ENCODE measurements at places on chromosomes 12 and 14.

DNA sequence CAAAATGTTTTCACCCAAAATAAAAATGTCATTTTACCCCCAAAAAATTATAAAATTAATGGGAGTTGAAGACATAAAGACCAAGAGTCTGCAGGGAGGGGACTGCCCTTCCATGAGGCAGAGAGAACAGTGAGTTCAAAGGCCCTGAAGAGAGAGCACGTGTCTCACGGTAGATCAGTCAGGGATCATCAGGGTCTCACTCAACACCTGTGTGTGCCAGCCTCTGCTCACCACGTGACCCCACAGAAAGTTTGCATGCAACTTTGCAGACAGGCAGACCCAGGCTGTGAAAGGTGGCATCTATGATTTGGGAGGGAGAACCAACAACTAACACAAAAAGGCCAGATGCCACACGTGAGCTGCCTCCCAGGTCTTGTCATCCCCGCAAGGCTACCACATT is 33.1 kb downstream of the CLMN start:
- no peak for DNase-seq

DNA sequence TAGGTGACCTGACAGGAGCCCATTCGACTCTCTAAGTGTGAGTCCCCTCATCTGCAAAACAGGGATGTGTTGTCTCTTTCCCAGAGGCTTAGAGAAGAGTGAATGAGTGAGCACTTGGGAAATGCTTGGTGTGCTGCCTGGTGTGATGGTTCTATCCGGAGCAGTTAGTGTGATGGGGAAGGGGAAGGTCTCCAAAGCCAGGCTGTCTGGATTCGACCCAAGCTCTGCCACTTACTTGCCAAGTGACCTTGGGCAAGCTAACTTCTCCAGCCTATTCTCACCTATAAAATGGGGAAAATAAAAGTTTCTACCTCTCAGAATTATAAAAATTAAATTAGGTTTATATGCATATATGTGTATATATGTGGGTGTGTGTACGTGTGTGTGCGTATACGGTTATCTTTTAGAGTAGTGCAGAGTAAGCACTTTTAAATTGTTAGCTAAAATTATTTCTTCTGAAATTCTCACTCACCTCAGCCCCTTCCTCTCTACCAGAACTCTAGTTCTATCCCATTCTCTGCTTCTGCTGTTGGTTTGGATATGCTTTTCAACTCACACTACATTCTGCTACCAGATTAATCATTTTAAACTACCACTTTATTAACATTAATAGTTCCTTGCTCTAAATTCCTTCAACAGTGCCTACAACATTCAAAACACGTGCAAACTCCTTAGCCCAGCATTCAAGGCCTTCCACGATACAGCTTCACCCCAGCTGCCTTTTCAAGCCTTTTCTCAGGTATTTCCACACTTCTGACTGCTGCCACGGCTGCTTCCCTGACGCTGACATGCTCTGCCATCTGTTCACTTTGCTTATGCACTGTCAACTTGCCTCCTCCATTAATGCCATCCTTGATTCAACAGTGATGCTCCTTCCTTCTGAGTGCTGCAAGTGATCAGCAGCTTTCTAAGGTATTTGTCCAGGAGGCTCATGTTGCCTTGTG is 55.3 kb downstream of the DICER1 start:
- DNase-seq = no peak

- no peak for DNase-seq
Observed at GRCh38 chr14:85423889-85424288, 106.1 kb upstream of the FLRT2 start.

DNA sequence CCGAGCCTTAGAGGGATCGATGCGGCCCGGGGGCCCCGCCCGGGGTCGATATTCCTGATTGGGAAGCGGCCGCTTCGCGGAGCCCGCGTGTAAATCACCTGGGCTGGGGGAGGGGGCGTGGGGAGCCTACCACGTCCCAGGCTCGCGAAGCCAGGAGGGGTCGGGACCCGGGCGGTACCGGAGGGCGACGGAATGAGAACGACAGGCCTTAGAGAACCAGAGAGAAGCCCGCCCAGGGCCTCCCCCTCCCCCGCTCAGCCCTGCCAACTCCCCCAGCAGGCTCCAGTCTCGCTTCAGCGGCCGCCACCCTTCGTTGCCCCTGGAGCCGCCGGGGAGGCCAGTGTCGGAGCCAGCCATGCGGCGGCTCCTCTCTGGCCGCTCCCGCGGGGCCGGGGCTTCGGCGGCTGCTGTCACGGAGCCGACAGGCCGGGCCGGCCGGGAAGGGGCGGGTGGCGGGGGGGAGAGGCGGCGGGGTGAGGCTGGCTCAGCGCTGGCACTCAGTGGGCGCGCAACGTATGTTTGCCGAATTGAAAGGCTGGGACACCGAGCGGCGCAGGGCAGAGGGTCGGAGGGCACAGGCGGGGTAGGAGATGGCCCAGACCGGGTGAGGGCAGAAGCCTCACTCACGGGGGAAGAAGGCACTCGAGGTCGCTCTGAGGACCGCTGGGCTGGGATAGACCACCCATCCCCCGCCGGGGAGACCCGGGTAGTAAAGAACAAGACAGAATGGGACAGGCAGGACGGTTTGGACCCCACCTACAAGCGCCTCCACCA is 1.4 kb upstream of the DNAJC22 start:
- peak; percentile 39 for DNase-seq

DNA sequence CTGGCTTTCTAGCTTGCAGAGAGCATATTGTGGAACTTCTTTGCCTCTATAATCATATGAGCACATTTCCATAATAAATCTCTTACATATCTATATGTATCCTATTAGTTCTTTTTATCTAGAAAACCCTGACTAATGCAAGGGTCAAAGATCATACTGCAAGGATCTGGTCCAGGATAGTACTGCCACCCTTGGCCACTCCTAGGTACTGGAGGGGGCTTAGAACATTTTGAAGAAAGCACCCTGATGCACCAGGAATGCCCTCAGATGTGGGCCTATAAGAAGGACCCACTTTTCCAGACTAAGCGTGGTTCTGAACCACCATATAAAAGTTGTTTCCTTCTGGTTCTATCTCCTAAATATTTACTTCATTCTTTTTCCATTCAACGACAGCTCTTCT is 14.6 kb downstream of the ATXN7L3B start:
- DNase-seq = no peak

DNA sequence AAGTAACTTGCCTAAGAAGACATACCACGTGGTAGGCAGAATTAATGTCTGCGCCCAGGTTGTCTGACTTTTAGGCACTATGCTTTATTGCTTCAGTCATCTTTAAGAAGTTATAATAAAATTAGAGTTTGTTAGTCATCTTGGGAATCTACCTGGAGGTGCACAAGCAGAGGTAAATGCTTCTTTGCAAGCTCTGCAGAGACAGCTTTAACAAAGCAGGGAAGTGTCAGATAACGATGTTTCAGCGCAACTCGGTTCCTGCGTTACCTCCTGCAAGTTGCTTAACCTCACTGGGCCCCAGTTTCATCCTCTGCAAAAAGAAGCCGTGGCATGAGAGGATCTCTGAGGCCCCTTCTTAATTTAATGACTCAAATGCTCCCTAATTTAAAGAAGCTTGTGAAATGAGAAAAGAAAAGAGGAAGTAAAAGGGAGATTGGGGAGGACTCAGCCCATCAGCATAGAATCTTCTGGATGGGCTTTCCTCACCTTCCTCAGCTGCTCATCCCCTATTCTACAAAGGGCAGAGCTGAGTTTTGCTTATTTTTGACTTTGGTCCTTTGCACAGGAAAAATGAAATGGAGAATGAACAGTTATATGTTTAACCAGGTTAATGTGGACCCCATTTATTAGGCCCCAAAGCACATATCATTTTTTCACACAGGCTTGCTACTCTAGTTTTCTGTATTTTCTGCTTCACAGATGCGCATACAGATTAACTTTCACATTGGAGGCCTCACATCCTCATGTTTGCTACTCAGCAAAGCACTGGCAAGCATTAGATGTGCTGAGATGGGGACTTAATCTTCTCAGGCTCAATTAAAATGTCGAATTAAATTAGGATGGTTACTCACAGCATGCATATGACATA is 5.1 kb downstream of the ARHGDIB start:
- no peak for DNase-seq

- no peak for DNase-seq
Observed at GRCh38 chr14:39548358-39548757, 116.1 kb upstream of the FBXO33 start.

- DNase-seq = no peak
Observed at GRCh38 chr14:105074601-105075053, 9.4 kb upstream of the GPR132 start.

DNA sequence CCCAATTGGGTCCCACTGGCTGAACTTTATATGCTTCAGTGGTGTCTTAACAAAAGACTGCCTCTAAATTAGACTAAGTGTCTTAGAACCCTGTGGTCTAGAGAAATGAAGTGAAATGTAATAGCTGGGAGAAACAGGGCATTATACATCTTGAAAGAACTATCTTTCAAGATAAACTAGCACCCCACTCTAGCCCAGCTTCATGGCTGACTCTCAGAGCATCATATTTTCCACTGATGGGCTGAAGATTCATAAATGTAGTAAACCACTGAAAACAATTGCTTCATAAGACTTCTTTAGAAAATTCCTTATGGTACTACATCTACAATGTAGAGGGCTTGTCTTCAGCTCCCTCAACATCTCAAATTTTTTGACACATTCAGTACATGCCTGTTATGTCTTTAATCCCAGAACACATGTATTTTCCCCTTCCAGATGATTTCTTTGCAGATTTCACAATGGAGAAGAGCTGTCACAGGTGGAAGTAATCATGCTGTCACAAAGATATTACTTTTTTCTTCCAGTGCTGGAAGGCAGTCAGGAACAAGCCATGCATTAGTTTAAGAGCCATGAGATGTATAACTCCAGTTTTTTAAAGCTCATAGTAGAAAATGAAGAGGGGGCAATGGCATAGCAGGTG is 48.5 kb downstream of the IFNG-AS1 start:
- DNase-seq = no peak

- DNase-seq = no peak
Observed at GRCh38 chr14:89473989-89474388, 57.0 kb upstream of the FOXN3 start.

GRCh38 chr14:59306775-59307174 is 118.3 kb downstream of the DAAM1 start:
- no peak for DNase-seq

GRCh38 chr14:79783041-79783440 is 428.3 kb downstream of the DIO2 start:
- DNase-seq = no peak

DNA sequence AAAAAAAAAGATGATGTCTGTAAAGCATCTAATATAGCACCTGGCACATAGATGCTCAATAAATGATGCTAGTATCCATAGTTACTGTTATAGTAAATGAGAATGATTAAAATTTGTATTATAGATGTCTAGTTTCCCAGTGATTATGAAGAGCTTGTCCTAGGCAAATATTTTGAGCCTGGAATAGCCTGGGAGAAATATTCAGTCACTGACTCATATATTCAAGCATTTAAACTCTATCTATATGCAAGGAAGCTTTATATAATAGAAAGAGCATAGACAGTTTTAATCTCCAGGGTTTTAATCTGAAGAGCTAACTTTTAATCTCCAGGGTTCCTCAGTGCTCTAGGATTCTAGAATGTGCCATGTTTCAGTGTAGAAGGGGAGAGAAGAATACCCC is 91.5 kb upstream of the VASH1 start:
- no peak for DNase-seq

GRCh38 chr12:95473231-95473883 is 595 bp upstream of the METAP2 start:
- DNase-seq = no peak

DNA sequence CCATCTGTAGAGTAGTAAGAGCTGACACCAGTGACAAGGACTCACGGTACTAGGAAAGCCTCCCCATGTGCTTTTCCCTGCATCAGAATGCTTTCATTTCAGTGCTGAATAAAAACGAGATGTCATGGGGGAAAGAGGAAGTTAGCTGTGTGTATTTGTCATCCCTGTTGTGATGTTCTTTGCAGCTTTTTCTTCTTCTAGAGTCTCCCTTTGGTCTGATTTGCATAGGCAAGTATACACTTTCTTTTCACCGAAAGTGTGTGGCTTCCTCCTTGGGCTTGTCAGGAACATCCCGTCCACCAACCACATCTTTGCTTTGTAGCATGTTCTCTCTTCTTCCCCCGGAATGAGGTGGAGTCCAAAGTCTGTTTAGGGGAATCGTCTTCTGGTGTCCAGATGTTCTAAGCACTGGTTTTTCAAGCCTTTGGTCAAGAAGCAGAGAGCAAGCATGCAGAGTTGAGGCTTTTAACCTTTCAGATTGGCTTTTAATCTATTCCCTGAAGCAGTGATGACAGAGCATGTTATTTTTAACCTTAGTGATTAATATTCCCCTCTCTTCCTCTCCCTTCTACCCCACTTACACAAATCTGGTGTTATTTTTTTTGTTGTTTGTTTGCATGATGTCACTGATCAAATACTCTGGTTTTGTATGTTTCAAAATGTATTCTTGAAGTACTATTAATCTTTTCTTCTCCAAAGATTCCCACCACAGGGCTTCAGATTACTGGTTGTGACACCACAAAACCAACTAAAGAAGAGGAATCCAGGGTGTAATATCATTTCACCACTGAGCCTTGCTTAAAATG is 163.4 kb downstream of the SAMD4A start:
- DNase-seq = no peak

DNA sequence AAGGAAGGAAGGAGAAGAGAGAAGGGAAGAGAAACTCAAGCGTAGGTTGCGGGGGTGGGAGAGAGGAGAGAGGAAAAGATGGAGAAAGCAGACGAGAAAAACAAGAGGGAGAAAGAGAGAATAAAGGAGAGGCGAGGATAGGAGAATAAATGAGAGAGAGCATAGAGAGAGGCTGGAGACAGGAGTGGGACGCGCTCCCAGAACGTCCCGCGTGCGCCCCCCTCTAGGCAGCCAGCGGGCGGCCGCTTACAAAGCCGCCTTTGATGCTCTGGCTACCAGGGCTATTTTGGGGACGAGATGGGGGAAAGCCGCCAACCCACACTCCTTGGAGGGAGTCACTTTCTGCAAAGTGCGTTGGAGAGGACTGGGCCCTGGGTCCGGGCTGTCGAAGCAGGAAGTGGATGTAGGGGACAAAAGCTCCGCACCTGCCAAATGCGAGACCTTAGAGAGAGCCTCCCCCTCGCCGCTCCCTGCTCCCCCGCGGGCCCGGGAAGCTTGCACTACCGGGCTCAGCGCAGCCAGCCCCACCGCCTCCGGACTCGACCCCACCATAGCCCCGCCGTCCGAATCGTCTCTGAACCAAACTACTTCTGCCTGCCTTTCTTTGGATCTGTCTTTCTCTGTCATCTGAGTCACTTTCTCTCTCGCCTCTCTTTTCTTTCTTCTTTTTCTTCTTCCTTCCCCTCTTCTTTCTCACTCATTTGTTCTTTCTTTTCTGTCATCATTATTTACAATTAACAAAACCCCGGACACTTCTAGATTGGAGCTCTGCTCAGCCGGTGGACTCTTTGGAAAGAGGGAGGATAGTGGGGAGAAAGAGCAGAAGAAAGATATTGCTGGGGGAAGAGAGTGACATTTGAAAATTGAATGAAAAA is 8.0 kb downstream of the ASCL1 start:
- DNase-seq = no peak

GRCh38 chr14:52366796-52367315 is 52.7 kb downstream of the PTGER2 start:
- no peak for DNase-seq

- no peak for DNase-seq
Observed at GRCh38 chr12:41452838-41453407, 264.8 kb downstream of the PDZRN4 start.

All from NCI-H187 treated with DMSO at 0.1 percent for 48 hours (cell line).